ENCODE measurements at places on chromosomes 3 and 15.

DNA sequence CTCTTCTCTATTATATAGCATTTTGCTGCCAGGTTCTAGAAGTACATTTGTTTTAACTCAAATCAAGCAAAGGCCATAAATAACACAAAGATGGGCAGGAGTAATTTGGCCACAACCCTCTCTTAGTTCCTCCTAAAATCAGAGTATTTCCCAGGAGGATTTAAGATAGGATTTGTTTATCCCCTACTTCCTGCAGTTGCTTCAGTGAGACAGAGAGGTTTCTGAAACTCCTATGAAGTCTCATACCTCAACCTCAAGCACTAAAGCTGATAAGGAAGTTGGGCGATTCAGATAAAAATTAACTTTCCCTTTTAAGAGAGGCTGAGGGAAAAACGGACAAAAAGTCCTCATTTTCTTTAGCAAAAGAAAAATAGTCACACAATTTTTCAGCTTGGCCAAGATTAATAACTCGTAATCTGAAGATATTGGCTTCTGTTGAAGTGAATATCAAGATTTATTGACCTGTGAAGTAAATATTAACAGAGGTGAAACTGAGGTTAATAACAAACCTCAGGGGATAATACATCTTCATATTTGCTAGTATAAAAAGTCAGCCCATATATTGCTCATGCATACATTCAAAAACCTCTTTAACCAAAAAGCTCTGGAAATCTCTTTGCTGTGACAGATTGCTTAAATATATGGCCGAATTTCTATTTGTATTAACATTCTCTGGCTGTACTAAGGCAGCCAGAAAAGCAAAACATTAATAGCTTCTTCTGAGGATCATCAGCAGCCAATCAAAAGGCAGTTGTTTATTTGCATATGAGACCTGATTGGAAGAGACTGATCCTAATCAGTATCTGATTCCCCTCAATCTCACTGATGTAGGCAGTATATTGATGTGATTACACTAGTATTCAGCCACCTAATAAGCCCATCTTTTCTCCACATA is 90.6 kb upstream of the GADL1 start:
- DNase-seq = no peak

DNA sequence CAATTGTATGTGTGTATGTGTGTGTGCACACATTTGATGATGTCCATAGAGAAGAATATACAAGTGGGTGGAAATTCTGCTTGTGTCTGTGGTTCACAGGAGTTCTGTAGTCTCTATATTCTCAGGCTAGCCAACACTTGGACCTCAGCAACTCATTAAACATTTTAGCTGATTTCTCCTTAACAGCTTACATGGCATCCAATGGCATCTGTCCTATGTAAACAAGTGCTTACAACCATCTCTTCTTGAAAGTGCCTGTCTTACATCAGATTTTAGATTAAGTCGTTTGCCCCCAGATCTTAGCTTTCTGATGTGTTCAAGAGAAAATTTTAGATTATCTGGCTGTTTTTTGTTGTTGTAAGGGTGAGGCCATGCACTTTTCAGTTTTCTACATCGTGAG is 29.0 kb downstream of the ZNF662 start:
- no peak for DNase-seq

- no peak for DNase-seq
Measured at GRCh38 chr15:80459818-80460217, 55.6 kb downstream of the ARNT2 start.

- peak; percentile 93 for DNase-seq
Measured at GRCh38 chr3:150787741-150788370, 24.9 kb upstream of the SIAH2 start.

- no peak for DNase-seq
Measured at GRCh38 chr3:196047391-196048030, 34.4 kb downstream of the TFRC start.

DNA sequence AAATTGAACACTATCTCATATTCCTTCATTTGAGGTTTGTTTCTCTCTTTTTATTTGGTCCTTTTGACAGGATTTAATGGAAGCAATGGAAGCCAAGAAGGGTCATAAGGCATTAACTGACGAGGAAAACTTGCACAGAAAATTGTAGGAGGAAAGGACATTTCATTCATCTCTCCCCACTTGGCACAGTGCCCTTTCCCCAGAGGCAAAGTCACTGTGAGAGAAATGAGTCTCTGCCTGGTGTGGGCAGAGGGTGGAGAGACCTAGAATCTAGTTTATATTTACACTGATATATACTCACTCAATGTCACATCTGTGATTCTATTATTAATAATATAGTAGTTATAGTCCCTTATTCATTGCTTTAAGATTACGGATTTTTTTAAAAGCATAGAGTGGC is 324.6 kb upstream of the IL12A start:
- no peak for DNase-seq

DNA sequence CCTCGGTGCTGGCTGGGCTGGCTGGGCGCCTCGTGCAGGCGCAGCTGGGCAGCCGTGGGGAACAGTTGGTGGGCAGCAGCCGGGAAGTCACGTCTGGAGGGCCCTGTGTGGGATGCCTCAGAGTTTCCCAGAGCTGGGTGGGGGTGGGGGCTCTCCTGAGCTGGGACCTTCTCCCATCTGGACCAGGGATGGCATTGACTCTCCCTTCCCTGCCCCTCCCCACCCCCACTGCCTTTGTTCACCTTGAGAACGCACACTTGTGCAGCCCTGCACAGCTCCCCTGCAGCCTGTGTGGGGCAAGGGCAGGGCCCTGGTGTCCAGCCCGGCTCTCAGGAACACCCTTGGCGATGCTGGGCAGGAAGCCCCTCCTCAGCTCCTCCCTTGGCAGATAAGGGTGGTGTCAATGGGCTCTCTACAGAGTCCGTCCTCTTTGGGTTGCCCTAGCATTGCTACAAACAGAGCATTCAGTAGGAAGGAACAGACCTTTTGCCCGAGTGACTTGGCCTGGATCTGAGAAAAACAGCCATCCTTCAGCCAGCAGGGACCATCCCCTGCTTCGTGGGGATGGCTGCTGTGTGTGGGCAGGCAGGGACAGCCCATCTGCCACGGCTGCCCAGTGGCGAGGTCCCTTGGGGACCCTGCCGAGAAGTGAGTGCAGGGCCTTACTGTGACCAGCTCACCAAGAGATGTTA is 25.5 kb upstream of the KLF13 start:
- DNase-seq = no peak

DNA sequence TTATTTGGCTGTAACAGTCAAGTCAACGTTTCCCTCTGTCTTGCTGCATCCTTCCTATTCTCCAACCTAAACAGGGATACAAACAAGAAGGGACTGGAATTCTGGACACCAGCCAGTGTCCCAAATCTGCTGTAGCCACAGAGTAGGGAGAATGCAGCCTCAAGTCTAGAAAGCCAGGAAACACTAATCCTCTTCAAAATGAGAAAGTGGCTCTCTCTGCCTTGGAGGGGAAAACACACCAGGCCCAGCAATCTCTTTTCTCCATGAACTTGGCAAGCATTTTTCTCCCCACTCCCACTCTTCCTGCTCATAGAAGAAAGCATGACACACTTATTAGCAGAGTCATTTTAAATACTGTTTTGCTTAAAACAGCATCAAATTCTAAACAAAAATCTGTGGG is 781.7 kb downstream of the SQOR start:
- DNase-seq = no peak

DNA sequence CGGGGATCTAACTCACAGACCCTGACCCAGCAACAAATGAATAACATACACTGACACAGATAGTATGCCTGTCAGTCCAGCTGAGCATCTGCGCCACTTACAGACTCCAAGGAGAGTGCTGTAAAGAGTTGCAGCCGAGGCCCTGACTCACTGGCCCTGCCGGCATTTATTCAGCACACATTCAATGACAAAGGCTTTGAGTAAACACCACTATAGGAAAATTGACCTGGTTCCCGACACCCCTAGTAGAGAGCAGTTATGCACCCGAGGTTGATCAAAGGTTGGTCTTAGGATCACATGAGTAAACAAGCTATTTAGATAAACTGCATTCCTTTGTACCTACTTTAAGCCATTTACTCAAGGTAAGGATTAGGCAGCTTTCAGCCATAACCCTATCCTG is 22.7 kb downstream of the LARS2 start:
- DNase-seq = no peak

DNA sequence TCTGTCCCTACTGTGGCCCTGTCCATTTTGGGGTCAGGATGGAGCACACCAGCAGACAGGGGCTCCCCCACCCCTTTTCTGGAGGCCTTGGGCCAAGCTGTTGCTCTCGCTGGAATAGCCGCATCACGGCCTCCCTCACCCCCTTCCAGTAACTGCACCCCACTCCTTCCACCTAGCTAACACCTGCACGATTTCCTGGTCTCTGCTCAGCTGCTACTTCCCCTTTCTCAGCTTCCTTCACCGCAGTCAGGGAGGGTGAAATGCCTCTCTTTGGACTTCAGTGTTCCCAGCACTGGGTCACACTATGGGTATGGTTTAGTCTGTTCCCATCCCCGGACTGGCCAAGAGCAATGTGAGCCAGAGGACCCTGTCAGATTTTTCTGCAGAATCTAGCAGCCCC is 400.2 kb downstream of the MCTP2 start:
- DNase-seq = no peak

Data from Ammon's horn (tissue), 1 donor.